Stimulated activated CD4-positive, alpha-beta T cell treated with anti-CD3 and anti-CD28 coated beads, Interleukin-4, amount 100 ng/mL, for 4 hours (primary cell): ENCODE measurements at places on chromosomes 2 and 18.
A peak's percentile ranks its signal among the peaks of the same experiment; 100 is the strongest.

GRCh38 chr2:199461711-199462346 lies 4.1 kb upstream of the SATB2 start:
- no peak for DNase-seq

DNA sequence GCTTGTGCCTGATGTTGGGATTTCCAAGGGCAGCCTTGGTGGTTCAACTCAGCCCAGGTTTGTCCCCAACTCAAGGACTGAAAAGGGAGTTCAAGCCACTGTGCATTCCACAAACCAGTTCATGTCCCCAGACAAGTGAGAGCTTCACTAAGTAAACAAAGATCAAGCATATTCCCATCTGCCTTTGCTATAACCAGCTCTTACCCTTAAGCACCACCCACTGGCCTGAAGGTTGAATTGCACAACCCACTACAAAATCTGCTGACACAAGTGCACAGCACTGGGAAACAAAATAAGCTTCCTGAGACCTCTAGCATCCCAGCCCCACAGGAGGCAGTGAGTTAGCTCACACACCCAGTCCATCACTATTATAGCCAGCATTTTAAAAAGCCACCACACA lies 516.7 kb downstream of the NR4A2 start:
- DNase-seq, result no peak

DNA sequence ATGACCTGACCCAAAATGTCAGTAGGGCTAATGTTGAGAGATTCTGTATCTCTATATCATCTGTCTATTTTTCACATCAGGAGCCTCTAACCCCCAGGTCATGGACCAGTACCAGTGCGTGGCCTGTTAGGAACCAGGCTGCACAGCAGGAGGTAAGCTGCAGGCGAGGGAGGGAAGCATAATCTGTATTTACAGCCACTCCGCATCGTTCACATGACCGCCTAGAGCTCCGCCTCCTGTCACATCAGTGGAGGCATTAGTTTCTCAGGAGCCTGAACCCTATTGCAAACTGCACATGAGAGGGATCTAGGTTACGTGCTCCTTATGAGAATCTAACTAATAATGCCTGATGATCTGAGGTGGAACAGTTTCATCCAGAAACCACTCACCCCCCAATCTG lies 180.6 kb downstream of the RDH14 start:
- DNase-seq, result no peak

GRCh38 chr2:19036091-19036490 lies 322.3 kb downstream of the OSR1 start:
- DNase-seq, result no peak

- DNase-seq, result no peak
Observed at GRCh38 chr2:9170458-9171130, 36.0 kb upstream of the ASAP2 start.

DNA sequence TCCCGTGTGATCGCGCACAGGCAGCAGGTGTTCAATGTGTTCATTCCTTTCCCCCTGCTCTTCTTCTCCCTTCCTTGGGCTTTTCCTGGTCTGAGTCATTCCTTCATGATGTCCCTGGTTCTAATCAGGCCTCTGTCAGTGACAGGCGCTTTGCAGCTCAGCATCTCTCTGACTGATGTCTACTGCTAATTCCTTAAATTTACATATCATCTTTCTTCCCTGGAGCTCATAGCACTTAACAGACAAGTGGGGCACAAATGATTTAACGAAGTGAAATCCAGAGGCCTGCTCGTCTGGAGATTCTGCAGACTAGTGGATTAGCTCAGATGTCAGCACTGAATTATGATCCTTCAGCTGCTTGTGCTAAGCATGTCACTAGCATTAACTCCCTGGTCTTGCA lies 77.9 kb downstream of the NRP2 start:
- DNase-seq, result no peak

- no peak for DNase-seq
Observed at GRCh38 chr2:217842017-217842416, 160.8 kb downstream of the TNS1 start.

DNA sequence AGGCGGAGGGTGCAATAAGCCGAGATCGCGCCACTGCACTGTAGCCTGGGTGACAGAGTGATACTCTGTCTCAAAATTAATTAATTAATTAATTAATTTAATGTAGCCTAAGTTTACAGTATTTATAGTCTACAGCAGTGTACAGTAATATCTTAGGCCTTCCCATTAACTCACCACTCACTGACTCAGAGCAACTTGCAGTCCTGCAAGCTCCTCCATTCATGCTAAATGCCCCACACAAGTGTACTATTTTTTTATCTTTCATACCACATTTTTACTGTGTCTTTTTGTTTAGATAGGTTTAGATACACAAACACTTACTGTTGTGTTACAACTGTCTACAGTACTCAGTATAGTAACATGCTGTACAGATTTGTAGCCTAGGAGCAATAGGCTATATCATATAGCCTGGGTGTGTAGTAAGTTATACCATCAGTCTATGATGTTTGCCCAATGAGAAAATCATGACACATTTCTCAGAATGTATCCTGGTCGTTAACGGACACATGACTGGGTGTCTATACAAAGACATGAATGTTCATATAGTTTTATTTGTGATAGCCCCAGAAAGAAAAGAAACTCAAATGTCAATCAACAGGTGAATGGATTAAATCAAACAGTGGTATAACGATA lies 15.8 kb upstream of the RNU2-63P start:
- DNase-seq, result no peak

DNA sequence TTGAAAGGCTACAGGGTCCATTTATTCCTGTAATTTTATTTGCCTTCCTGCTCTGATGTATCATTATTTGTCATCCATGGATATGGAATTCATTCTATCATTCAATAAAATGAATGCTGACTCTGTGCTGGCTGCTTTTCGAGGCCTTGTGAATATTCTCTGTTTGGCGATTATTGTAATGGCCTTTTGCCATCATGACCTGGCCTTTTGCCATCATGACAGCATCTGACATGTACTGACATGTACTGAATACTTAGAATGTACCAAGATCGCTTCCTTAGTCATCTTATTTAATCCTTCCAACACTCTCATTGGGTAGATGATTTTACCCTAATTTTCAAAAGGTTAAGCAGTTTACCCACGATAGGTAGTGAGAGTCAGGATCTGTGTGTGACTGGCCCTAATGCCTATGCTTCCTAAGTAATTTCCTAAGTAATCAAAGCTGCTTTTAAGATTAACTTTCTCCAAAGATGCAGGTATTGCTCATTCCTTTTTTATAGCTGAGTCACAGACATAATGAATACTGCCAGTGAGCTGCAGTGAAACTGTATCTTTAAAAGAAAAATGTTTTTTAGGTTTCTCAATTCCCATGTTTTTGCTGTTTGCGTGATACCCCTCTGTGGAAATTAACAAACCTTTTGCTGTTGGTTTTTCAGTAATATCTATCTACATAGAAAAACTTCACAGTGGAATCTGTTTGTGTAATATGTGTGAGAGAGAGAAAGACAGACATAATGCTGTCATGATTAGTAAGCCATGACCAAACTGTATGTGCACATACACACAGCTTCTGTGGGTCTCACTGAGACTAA lies 127.8 kb downstream of the CERS6 start:
- no peak for DNase-seq

- DNase-seq, result no peak
Observed at GRCh38 chr2:173354073-173354581, 545 bp upstream of the CDCA7 start.

- no peak for DNase-seq
Observed at GRCh38 chr18:30093376-30093775, 949.2 kb downstream of the DSC3 start.

- DNase-seq, result no peak
Observed at GRCh38 chr18:24160086-24160485, 21.2 kb downstream of the CABYR start.

GRCh38 chr2:60351802-60352201 lies 201.7 kb downstream of the BCL11A start:
- no peak for DNase-seq

- no peak for DNase-seq
Observed at GRCh38 chr2:112577756-112578155, 6.7 kb upstream of the CHCHD5 start.

DNA sequence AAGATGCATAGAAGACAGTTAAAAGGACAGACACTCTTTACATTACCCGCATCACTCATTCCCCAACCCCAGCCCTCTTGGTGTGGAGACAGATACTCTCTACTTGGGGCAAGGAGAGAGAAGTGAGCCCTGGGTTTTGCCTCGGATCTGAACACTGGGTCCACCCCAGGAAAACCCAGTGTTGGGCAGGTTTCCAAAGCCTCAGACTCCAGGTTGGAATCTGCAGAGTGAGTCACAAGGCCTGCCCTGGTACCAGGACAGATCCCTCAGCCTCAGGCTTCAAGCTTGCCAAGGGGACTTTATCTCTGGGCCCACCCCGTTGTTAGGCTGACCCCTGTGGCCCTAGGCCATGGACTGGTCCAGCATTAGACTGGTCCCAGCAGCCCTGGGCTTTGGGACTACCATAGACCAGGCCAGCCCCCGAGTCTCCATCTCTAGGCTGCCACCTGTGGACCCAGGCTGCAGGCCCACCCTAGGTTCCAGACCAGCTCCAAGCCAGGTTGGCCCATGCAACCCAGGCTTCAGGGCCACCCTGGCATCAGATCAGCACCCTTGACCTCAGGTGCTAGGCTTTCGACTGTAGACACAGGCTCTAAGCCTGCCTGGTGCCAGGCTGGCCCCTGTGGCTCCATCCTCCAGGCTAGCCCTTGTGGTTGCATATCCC lies 112.8 kb downstream of the GULP1 start:
- no peak for DNase-seq

- DNase-seq, result no peak
Observed at GRCh38 chr2:203840655-203841205, 26.8 kb upstream of the CTLA4 start.

DNA sequence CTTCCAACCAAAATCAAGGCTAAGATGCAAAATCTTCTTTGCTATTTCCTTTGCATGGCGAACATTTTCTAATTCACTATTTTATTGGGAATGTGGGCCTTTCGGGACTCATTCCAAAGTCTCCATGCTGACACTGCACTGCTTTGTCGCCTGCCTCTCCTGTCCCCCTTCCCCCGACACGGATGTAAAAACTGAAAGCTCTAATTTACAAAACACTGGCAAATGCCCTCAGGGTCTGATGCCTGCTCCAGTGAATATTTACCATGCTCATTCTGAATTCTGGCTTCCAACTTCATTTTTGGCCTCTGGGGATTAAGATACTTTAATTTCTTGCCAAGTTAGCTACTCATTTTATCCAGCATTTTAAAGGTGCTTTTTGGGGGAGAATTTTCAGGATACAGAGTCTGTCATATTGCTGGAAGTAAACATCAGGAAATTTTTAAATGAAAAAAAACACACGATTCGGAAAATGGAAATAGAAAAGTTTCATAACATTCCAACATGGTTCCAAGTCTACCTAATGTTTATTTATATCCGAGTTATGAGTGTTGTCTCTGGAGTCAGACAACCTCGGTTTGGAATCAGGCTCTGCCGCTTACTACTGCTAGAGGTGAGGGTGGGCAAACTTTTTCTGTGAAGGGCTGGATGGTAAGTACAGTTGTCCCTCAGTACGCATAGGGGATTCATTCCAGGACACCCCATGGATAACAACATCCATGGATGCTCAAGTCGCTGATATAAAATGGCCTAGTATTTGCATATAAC lies 14.6 kb upstream of the LTBP1 start:
- no peak for DNase-seq

- DNase-seq, result no peak
Observed at GRCh38 chr2:14896330-14897030, 264.0 kb downstream of the LRATD1 start.

DNA sequence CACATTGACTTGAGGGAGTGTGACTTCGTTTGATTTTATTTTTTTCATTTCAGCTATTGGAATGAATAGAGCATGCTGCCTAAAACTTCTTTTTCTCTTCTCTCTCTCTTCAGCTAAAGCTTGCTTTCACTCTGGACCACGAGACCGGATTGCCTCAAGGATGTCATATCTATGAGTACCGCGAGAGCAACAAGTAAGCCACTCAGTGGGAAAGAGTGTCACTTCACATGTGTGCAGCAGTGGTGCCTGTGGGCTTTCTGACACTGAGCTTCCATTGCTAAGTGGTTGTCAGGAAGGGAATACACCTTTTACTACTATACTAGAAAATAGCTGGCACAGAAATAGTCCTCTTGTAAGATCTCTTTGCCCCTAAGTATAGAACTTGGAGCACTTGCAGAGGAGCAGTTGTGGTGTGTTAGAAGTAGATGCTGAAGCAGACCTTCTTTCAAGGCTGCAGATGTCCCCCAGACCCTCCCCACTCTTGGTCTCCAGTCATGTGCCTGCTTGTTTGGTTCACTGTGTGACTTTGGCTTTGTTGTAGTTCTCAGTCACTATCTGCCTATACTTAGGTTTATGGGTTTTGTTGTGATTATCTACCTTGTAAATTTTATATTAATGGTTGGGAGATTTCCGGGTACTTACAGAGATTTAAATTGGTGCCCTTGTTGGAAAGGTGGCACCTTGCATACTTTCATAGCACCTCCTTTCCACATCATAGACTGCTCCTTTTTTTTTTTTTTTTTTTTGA lies 78.5 kb upstream of the ALPP start:
- DNase-seq, result no peak

- no peak for DNase-seq
Observed at GRCh38 chr18:56982766-56983165, 164.1 kb upstream of the BOD1L2 start.

- peak; percentile 72 for DNase-seq
Observed at GRCh38 chr2:29196792-29197788, 81.9 kb downstream of the CLIP4 start.

GRCh38 chr2:180010701-180011100 lies 3.6 kb upstream of the CWC22 start:
- DNase-seq, result no peak

- DNase-seq, result peak; percentile 49
Observed at GRCh38 chr2:36965751-36966369, 476 bp downstream of the STRN start.

- peak; percentile 32 for DNase-seq
Observed at GRCh38 chr2:23532391-23533337, 147.7 kb downstream of the KLHL29 start.

- DNase-seq, result no peak
Observed at GRCh38 chr18:78922856-78923255, 56.8 kb upstream of the SALL3 start.

DNA sequence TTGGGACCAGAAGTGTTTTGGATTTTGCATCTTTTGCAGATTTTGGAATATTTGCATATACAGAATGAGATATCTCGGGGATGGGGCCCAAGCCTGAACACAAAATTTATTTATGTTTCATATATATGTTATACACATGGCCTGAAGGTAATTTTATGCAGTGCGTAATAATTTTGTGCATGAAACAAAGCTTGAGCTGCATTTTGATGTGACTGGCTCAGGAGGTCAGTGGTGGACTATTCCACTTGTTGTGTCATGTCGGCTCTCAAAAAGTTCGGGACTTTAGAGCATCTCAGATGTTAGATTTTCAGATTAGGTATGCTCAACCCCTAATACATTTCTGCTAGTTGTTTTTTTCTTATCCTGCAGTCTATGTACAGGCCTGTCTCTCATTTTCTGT lies 145.4 kb downstream of the FAM210A start:
- no peak for DNase-seq
